ENCODE measurements at places on chromosomes 2 and 18. TPM values are rescaled to one million over a fixed set of nuclear protein-coding genes. Genes with fewer than 3 reads are reported as not detected.

- no peak for ATAC-seq
Observed at GRCh38 chr2:239002954-239003623, 155.2 kb downstream of the TWIST2 start.

The ANKAR gene
- 4.4 TPM for total RNA-seq

The ING5 gene
- 43.5 TPM for total RNA-seq

- no peak for ATAC-seq
Observed at GRCh38 chr2:64837116-64837731, 152.0 kb upstream of the SLC1A4 start.

DNA sequence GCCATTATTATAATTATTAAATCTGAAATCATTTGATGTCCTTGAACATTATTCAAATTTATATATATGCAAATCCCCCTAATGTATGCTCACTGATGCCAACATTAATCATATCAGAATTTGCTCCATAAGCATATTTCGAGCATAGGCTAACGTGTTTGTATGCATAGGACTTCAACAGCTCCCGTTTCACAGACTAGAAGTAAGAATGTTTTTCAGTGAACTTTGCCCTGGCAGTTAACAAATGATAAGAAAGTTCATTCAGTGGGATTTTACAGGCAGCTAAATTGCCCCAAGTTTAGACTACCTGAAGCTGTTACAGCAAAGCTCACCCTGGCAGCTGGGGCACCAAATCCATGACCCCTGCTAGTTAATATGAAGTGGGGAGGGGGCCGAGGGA lies 272.0 kb downstream of the LNPK start:
- no peak for ATAC-seq

DNA sequence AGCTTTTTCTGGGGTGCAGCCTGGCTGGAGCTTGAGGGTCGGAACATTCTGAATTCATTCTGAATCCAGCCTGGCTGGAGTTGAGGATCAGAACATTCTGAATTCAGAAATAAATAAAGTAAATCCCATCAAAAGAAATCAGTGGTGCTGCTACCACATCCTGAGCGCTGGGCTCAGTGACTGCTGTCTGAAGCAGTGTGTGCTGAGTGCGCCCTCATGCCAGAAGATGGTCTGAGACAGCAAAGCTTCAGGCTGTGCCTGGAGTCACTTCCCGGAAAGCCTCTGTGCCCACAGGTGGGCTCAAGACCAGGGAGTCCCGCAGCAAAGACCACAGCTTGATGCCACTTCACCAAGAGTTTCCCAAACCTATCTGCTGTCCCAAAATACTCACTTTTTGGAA lies 187.9 kb downstream of the VAPA start:
- no peak for ATAC-seq

DNA sequence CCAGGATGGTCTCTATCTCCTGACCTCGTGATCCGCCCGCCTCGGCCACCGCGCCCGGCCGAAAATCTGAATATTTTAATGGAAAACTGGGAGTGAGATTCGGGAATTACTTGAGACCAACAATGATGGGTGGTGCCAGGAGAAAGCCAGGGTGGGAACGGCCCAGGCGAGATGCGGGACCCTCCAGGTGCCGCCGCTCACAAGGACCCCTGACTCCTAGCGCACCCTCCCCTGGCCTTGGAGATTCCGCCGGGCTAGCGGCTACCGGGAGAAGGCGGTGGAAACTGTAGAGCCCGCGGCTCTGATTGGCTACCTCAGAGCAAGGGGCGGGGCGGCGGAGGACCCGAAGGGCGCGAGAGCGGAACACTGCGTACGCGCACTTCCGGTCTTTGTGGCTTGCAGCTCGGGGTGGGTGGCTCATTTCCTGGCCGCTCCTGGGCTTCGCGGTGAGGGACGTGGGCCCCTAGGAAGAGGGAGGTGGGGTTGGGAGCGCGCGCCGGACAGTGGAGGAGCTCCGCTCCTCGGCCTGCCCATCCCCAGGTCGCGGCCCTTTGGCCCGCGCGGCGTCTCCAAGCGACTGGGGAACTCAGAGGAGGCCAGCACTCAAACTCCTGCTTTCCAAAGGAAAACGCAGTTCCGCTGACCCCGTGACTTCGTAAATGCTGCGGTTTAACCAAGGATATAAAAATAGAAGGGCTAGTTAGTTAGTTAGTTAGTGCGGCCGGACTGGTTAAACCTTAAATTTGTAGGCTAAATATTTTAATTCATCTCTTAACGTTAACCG lies at the start of gene ZNF397:
Gene ZNF397 (plus strand): TSS at position 371 of the 784 bp plus-strand sequence. CDS start 1,437 bp downstream, outside the sequence.
- peak; percentile 99 for ATAC-seq

GRCh38 chr2:136208682-136209420 lies 90.9 kb upstream of the CXCR4 start:
- no peak for ATAC-seq

DNA sequence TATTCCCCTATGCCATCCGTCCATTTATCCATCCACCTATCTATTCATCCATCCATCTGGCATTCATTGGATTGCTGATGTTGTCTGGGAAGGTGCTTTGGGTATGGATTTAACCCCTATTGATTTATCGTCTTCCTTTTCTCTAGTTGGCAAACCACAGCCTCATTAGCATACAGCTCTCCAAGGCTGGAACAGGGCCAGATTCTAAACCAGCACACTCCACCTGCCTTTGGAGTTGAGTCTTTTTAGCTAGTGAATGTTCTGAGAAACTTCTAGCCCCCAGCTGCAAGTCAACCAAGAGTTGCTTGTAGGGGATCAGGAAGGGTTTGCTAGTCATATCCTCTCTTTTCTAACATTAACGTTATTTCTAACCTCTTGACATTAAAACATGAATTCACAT lies 90.7 kb downstream of the NRP2 start:
- ATAC-seq = no peak

- ATAC-seq = no peak
Observed at GRCh38 chr2:207868855-207869596, 99.3 kb upstream of the FZD5 start.

DNA sequence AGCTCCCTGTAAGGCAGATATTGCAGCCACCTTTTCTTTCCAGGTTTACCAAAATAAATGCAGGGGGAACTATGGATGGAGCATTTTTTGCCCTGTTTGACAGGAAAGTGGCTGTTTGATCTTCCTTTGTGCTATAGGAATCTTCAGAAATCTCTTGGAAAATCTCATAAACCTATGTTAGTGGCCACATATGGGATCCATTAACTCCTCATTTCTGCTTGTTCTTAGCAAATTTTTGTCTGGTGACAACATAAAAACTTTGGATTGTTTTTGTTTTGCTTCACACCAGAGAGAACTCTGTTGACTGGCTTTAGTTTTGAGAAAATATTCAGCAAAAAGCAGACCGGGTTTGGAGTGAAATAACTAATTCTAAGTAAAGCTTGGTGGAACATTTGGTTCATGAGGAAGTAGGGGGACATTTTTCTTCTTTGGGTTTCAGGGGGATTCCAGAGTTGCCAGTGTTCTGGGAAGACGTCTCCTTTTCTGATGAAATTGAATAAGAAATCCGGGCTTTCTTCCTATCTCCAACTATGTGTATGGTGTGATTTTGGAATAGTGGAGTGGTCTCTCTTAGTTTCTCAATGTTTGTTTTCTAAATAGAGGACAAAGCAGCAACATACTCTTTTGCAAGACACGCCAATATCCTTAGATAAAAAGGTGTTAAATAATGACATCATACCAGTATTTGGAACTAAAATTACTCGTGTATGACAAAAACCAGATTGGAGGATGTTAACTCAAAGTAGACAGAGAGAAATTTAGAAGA lies 174.4 kb downstream of the ICOS start:
- no peak for ATAC-seq

DNA sequence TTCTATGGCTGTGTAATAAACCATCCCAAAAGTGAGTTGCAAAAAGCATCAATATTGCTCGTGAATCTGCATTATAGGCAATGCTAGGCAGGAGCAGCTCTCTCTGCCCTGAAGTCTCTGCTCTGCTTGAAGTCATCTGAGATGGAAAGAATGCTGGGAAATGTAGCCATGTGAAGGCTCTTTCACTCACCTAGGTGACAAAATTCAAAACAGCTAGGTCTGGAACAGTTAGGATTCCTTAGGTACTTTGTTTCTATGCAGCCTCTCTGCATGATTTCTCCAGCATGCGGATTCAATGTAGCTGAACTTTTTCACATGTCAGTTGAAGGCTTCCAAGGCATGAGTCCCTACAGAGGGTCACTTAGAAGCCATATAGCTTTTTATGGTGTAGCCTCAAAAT lies 1383.7 kb downstream of the LRP1B start:
- ATAC-seq = no peak

GRCh38 chr2:15287447-15288184 lies 273.5 kb downstream of the NBAS start:
- no peak for ATAC-seq

DNA sequence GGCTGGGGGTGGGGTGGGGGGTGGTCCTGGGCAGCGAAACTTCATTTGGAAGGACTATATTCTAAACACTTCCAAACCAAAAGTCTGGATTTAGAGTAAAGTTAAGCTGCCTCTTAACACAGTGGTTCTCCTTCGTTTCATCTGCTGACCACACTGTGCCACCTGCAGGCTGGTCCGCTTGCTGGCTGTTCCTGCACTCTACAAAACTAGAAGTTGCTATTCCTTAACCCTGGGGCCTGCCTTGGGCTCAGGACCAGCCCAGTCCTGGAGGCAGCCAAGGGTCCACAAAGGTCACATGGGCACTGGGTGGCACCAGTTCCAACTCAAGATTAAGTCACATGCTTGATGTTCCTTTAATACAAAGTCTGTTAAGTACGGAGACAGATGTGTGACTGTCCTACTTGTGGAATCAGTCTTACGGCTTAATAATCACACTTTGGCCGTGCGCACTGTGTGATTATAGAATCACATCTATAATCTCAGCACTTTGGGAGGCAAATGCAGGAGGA lies 195.4 kb downstream of the FAM210A start:
- peak; percentile 32 for ATAC-seq

The DCTN1 gene
- 108 TPM for total RNA-seq

The RIT2 gene
- total RNA-seq = not detected

DNA sequence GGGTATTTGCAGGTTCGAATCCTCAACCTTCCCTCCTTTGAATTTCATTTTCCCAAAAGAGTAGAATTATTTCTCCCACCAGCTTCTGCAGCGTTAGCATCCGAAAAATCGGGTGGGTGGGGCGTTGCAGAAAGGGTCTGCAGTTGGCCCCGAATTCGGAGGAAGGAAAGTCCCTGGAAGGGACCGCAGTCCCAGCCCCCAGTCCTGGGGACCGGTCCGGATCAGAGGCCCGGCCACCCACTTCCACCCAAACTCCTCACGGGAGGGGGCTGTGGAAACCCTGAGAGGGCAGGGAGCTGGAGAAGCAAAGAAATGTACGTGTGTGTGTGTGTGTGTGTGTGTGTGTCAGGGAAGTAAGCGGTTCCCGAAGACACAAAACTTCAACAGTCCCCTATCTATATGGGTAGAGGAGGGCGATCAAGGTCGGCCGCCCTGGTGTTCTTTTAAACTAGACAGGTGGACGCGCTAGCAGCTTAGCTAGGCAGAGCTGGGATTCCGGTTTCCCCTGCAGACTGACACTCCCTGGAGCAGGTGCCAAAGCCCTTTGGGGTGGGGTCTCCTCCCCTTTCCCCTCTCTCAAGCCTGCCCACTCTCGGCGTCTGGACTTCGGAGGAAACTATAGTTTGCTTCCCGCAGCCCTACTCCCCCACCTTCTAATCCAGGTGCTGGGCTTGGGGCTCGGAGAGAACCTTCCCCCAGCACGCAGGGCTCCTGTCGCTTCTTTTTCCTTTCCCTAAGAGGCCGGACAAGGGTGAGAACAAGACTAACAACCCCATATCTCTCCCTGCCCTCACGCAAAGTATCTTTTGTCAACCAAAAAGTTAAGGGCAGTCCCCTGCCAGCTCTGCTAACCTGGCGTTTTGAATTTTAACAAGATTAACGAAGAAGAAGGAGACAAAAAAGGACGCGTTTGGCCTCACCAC lies 4.8 kb upstream of the ONECUT2 start:
- ATAC-seq = no peak

- ATAC-seq = no peak
Observed at GRCh38 chr2:165369131-165369897, 100.2 kb upstream of the CSRNP3 start.

GRCh38 chr18:79583984-79584401 lies 95.6 kb upstream of the CTDP1 start:
- no peak for ATAC-seq

The ENOSF1 gene
- 89.8 TPM for total RNA-seq

The MSGN1 gene
- total RNA-seq = not detected

DNA sequence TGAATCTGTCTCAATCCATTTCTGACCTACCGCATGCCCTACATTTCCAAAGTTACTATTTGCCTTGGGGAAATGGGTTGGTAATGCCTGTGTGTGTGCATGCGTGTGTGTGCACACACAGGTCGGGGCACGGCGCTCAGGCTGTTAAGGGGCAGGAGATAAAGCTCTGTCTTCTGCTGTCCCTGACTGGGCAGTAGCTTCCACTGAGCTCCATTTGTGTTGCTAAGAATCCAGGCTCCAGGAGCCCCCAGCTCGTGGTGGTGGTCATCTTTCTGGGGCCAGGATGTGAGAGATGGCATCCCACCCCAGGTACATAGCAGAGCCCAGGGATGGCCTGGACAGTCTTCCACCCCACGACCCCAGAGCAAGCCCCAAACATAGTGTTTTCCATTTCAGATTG lies 66.7 kb upstream of the HS6ST1 start:
- ATAC-seq = no peak

DNA sequence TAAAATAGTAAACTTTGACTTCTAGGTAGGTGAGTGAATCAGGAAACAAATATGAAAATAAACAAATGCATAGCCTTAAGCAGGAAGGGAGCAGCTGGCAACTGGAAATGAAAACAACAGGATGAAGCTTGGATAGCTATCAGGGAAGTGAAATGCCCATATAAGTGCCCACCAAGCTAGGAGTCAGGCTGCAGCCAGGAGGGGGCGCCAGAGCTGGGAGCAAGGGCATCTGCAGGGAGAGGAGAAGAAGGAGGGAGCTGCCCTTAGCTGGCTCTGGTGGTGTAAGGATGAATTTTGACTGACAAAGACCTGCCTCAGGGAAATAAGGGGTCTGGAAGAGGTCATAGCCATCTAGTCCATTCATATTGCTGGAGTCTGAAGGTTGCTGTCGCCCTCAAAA lies 298.3 kb downstream of the TDRD15 start:
- ATAC-seq = no peak

The OXER1 gene
- 0.13 TPM for total RNA-seq

DNA sequence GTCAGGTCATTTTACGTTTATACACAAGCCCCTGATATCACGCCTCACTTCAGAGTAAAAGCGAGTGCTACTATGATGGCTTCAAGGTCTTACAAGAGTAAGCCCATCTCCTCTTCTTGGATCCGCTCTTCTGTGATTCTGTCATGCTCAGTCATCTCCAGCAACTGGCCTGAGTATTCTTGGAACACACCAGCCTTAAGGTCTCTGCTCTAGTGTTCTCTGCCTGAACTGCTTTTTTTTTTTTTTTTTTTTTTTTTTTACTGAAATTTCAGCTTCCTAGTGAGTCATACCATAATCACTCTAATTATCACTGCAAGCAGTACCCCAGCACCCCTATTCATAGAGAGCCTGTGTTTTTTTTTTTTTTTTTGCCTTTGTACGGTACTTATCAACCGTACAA lies 1228.9 kb downstream of the CNTNAP5 start:
- ATAC-seq = no peak
